DMS79 treated with DMSO at 0.1 percent for 48 hours (cell line): ENCODE measurements at places on chromosomes 6 and 20.
A peak's percentile ranks its signal among the peaks of the same experiment; 100 is the strongest.

DNA sequence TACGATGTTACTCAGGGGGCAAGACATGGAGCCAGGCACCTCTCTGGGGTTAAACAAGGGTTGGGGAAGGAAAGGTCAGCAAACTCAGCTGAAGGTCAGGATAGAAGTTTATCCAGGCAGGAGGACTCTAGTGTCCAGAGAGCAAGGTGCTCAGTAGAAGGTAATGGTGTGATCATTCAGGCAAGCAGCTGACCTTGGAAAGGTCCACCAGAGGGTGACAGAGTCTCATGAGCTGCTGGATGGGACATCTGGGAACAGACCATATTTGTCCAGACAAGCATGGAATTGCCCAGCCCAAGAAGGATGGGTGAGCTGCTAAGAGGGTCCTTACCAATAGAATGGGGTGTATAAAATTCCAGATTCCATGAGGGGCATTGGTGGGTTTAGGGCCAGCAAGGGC lies 89.5 kb downstream of the MAP3K7 start:
- no peak for DNase-seq

- no peak for DNase-seq
Measured at GRCh38 chr20:10720565-10720964, 46.8 kb upstream of the JAG1 start.

GRCh38 chr6:97969065-97969464 lies 686.0 kb upstream of the MMS22L start:
- no peak for DNase-seq

GRCh38 chr20:6942266-6942665 lies 174.8 kb downstream of the BMP2 start:
- no peak for DNase-seq

- no peak for DNase-seq
Measured at GRCh38 chr6:117423754-117424153, 2.0 kb downstream of the ROS1 start.

DNA sequence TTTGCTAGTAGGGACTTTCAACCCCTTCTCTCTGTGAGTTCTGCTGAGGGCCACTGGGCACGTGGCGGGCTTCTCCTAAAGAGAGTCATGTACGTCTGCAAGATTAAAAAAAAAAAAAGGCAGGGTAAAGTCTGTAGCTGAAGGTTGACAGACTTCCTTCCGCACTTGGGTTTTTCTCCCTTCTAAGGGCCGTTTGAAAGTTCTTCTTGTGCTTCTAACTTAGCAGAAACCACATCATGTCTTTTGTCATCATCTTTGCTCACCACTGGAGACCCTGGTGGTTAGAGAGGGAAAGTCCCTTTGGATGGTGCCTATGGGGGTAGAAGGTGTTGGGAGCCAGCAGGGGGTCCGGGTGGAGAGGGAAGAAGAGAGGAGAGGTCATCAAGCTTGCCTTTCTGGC lies 31.4 kb downstream of the PRDM1 start:
- no peak for DNase-seq

- no peak for DNase-seq
Measured at GRCh38 chr20:42763015-42763414, 426.7 kb downstream of the PTPRT start.

DNA sequence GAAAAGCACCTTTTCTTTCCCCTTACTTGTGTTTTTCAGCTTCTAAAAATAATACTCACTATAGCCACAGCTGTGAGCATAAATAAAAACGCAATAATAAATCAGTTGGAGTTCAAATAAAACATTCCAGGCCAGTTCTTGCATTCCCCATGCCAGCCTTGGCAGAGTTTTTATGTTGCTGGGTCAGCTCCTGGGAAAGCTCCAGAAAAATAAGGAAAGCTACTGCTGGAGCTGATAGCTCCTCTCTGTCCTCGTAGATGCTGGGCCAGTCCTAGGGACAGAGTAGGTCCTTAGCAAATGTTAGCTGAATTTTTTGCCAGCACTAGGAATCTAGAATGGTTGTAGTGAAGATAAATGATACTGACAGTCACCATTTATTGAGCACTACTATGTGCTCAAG lies 389.0 kb upstream of the SYNCRIP start:
- DNase-seq: no peak

- DNase-seq: no peak
Measured at GRCh38 chr6:35487658-35488516, 9.0 kb downstream of the TEAD3 start.

GRCh38 chr6:39029156-39030011 lies 19.2 kb upstream of the GLP1R start:
- no peak for DNase-seq

DNA sequence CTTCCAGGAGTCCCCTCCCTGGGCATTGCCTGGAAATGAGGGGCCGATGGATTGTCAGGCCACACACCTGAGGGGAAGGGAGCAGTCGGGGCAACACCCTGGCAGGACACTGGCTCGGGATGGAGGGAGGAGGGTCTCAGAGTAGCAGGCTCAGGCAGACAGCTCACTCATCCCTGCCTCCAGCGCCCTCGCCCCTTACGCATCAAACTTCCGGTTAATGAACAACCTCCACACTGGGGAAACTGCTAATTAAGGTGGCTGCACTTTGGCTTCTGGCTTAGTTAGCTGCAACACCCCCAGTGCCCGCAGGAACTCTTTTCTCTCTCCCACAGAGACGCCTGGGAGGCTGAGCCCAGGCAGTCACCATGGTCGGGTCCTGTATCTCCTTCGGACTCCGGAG lies 13.4 kb upstream of the CHRNA4 start:
- DNase-seq: no peak

DNA sequence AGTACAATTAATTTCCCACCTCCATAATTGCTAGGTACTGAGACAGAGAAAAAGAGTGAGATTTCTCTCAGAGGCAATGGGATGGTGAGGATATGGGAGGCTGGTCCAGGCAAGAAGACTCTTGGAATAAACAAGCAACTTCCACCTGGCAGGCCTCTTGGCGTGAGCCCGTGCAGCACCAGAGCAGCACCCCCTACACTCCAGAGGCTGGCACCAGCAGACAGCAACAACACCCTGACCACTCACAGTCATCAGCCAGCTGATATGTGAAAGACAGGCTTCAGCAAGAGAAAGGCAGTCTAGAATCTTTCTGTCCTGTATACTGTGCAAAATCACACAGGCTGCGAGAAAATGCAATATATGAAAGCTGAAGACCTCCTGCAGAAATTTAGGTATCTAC lies 59.7 kb downstream of the KIF13A start:
- DNase-seq: no peak

GRCh38 chr6:10409731-10410206 lies 5.1 kb downstream of the TFAP2A start:
- peak; percentile 30 for DNase-seq

DNA sequence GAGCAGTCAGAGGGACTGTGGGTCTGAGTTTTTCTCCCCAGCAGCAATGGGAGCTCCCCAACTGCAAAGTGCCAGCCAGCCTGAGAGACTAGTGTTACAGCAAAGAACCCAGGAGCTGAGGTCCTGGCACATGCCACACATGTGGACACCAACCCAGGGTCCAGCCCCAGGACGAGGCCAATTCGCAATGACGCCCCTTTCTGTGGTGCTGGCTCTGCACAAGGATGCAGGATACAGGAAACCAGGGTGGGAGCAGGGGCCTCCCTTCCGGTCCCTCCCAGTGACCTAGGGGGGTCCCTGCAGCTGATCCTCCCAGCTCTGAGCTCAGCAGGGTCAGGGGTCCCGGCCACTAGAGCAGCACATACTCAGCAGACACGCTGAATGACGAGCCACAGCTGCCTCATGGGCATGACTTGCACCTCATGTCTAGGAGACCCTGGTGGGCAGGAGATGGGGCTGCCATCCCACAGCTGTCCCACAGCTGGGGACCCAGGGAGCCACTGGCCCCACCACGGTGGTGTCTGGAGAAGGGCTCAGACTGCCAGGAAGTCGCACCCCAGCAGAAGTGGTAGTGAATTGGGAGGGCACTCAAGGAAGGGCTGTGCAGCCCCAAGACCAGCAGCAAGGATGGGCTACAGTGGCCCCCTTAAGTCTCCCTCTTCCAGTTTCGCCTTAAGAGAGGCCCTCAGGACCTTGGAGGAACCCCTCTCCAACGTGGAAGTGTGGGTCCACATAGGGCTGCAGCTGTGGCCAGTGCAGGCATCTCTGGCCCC lies 3.6 kb downstream of the ARFRP1 start:
- no peak for DNase-seq

DNA sequence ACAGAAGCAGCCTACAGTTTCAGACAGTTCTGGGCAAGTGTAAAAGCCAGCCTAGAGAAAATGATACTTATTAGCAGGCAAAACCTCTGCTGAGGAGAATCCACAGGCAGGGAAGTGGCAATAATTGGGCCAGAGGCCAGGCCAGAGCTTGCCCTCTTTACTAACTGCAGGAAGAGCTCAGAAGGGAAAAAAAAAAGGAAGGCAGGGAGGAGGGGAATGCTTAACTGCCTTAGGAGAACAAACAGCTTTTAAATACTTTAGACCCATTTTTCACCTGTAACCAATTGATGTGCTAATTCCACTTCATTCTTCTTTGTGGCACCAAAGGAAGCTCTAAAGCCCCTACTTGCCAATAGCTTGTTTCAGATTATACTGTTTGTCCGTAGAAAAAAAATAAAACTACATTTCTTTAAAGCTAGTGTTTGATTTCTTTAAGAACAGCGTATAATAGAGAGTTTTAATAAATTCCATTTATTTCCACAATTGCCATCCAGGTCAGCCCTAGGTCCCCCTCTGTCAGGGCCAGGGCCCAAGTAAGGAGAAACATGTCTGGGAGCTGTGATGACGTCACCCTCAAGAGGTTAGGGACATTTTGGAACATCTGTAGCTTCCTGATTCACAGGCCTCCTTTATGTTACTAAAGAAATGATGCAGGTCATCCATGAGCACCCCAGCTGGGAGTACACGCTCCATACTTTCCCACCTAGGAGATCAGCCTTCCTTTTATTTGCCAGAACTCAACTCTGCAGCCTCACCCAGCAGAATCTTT lies 384.3 kb downstream of the CDC5L start:
- peak; percentile 33 for DNase-seq

- no peak for DNase-seq
Measured at GRCh38 chr6:13428583-13429405, 58.6 kb downstream of the GFOD1 start.

DNA sequence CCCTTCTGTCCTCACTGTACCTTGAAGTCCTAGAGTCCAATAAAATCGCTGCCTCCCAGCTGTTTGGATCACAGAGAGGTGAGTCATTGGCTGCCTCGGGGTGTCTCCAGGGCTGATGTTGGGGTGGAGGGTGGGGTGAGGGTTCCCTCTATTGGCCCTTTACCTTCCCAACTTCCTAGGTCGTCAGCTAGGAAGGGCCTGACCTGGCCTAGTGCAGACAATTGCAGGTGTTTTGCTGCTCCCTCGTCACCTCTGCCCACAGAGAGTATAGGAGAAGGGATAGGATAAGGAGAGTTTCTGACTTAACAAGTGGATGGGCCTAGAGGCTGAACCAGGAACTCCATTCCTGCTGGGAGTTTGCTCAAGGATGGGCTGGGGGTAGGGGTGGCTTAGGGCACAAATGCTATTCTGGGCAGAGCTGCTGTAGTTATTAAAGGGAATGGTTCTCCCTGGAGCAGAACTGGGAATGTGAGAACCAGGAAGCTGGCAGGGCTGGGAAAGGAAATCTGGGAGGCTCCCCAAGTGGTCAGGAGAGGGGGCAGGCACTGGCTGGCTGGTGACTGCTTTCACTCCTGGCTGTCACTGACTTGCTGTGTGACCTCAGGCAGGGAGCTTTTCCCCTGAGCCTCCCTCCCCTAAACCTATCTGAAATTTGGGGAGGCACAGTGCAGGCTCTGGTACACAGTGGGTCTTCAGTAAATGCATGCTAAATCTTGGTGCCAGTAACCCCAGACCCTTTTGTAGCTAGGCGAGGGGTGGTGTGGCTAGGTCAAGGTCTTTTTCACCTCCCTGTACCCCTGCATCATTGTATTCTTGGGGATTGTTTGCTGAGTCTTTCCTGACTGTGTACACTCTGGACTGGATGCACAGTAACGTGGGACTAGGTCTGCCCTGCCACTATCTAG lies 1.5 kb downstream of the TP53INP2 start:
- DNase-seq: peak; percentile 38

DNA sequence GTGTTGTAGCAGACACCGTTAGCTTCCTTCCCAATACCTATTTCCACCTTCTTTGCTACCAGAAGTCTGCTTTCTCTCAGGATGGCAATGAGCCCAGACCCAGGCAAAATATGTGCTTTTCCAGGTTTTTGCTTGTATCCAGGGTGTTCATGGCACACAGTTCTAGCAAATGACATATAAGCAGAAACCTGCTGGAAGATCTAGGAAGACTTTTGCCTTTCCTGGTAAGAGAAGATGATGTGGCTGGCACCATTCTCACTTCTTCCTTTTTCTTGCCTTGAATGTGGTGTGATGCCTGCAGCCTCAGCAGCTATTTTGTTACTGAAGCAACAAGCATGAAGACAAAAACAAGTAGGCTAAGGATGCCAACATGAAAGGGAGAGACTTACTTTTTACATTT lies 19.2 kb upstream of the TBC1D22B start:
- DNase-seq: no peak

DNA sequence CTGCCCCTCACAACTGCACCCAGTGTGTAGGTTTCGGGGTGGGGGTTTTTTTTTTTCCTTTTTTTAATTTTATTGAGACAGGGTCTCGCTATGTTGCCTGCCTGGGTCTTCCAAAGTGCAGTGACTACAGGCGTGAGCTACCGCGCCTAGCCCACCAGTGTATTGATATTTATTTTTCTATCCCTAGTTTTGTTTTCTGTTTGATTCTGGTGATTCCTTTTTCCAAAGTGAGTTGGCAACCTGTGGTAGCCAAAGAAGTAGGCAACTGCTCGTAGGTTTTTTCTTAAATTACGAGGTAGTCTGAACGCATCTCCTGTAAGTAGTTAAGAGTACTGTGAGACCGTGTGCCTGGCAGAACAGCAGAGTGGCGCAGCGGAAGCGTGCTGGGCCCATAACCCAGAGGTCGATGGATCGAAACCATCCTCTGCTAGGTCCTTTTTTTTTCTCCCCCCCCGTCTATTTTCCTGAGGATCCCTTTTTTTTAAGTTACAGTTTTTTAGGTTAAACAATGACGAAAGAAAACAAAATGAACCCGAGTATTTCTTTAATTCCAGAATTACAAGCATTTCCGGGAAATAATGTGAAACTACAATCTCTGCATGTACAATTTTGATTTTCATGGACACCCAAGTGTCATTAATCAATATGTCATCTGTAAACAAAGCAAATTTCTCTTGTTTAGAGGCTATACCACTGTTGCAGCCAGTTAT lies 78.7 kb upstream of the BTN3A2 start:
- DNase-seq: peak; percentile 47

DNA sequence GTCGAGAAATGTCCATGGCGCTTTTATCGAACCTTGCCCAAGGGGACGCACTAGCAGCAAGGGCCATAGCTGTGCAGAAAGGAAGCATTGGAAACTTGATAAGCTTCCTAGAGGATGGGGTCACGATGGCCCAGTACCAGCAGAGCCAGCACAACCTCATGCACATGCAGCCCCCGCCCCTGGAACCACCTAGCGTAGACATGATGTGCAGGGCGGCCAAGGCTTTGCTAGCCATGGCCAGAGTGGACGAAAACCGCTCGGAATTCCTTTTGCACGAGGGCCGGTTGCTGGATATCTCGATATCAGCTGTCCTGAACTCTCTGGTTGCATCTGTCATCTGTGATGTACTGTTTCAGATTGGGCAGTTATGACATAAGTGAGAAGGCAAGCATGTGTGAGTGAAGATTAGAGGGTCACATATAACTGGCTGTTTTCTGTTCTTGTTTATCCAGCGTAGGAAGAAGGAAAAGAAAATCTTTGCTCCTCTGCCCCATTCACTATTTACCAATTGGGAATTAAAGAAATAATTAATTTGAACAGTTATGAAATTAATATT lies 115.7 kb downstream of the TMEM242 start:
- DNase-seq: no peak
